Activated CD4-positive, alpha-beta memory T cell treated with anti-CD3 and anti-CD28 coated beads for 36 hours (primary cell): ENCODE measurements at places on chromosomes 13 and 19. TPM values are rescaled to one million over a fixed set of nuclear protein-coding genes. Genes with fewer than 3 reads are reported as not detected.

GRCh38 chr13:97235549-97236231 is 13.6 kb downstream of the MBNL2 start:
- no peak for DNase-seq
- H3K36me3 ChIP-seq = peaks cover 15% of the 10 kb centered on the region
- no peak overlapping the region for H3K4me3 ChIP-seq
- H3K4me1 ChIP-seq = peaks cover 37% of the 10 kb centered on the region
- no peaks in the 10 kb centered on the region for H3K27me3 ChIP-seq

DNA sequence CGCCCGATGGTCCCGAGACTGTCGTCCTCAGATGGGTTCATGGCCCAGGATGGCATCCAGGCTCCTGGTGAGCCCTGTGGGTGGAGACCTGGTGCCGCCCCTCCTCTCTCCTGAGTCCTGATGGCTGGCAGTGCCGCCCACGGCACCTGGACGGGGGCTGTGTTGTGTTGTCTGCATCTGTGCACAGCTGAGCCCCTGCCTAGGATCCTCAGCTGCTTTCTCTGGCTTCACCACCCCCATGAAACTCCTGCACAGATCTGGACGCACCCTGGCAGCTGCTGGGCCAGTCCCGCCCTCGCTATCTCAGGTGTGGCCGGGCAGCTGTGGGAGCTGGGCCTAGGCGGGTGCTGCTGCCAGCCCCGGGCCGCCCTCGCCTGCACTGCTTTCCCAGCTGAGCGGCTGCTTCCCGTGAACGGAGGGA is 27.7 kb downstream of the MCF2L start:
- no peaks in the 10 kb centered on the region for H3K4me1 ChIP-seq
- no peaks in the 10 kb centered on the region for H3K27me3 ChIP-seq
- no peaks in the 10 kb centered on the region for H3K36me3 ChIP-seq
- H3K4me3 ChIP-seq = no peak overlapping the region
- H3K27ac ChIP-seq = no peak overlapping the region

DNA sequence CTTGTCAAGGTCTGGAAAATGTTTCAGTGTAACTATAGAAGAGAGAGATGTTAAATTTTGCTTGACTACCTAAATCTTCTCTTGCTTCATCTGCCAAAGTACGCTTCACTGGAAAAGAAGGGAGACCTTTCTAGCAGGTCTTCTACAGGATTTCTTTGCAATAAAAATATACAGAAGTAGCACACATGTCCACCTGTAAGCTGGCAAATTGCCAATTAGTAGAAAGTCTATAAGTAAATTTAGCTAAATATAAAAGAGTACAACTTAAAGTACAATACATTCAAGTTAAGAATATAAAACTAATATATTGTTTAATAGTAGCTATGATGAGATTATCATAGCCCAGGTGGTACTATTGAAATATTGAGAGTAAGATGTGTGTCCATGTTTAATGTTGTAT is 128.5 kb upstream of the EDNRB start:
- no peaks in the 10 kb centered on the region for H3K36me3 ChIP-seq
- no peak for DNase-seq
- H3K27ac ChIP-seq = no peak overlapping the region
- no peaks in the 10 kb centered on the region for H3K4me1 ChIP-seq
- peaks cover 3% of the 10 kb centered on the region for H3K27me3 ChIP-seq
- H3K4me3 ChIP-seq = no peak overlapping the region

- no peaks in the 10 kb centered on the region for H3K27me3 ChIP-seq
- H3K36me3 ChIP-seq = peaks cover 42% of the 10 kb centered on the region
- H3K4me1 ChIP-seq = peaks cover 83% of the 10 kb centered on the region
- DNase-seq = no peak
- peak overlapping the region; percentile 46 for H3K4me3 ChIP-seq
- H3K27ac ChIP-seq = peak overlapping the region; percentile 82
Measured at GRCh38 chr13:99294958-99295357, 12.2 kb downstream of the GPR183 start.

DNA sequence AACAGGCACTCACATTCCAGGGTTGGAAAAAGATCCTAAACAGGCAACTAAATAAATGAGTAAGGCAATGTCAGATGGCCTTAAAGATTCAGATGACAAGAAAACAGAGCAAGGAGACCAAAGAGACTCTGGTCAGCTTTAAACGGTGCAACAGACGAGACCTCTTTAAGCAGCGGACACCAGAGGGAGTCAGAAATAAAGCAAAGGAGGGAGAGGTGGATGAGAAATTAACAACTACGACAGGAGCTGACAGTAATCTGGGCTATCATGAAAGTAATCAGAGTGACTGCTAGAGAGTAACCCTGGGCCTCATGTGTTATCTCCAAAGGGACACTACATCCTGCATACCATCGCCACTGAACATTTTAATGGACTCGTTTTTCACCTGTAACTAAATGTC is 1.1 kb downstream of the ZNF550 start:
- H3K4me1 ChIP-seq = peaks cover 28% of the 10 kb centered on the region
- DNase-seq = no peak
- peaks cover 4% of the 10 kb centered on the region for H3K27me3 ChIP-seq
- peaks cover 55% of the 10 kb centered on the region for H3K36me3 ChIP-seq
- peak overlapping the region; percentile 90 for H3K4me3 ChIP-seq
- H3K27ac ChIP-seq = no peak overlapping the region

- peaks cover 62% of the 10 kb centered on the region for H3K4me1 ChIP-seq
- H3K4me3 ChIP-seq = peak overlapping the region; percentile 59
- no peaks in the 10 kb centered on the region for H3K27me3 ChIP-seq
Measured at GRCh38 chr13:114067886-114068651, 64.4 kb downstream of the RASA3 start.

GRCh38 chr19:9865732-9866501 is 30.8 kb downstream of the PIN1 start:
- no peaks in the 10 kb centered on the region for H3K27me3 ChIP-seq
- H3K27ac ChIP-seq = no peak overlapping the region
- H3K4me3 ChIP-seq = no peak overlapping the region
- H3K36me3 ChIP-seq = no peaks in the 10 kb centered on the region

The ICAM5 gene
- 1.1 TPM for total RNA-seq

DNA sequence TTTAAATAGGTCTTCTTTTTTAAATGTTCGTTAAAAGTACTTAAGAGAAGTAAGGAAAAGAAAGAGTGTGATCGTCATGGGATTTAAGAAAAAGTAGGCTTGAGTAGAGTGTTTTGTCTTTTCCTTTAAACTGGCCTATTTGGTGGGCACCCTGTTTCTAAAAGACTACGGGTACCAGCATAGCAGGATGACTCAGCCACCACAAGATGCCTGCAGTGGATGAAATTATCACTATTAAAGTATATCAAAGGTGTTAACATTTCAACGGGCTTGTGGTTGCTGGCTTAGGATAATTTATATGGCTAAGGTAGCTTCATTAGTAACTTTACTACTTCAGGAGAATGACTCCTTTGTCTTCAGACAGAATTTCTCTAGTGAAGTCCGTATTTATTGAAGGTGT is 112.6 kb downstream of the STARD13 start:
- peaks cover 11% of the 10 kb centered on the region for H3K27me3 ChIP-seq
- no peaks in the 10 kb centered on the region for H3K4me1 ChIP-seq
- no peaks in the 10 kb centered on the region for H3K36me3 ChIP-seq
- H3K27ac ChIP-seq = no peak overlapping the region
- DNase-seq = no peak

The CPT1C gene
- 1.6 TPM for total RNA-seq

DNA sequence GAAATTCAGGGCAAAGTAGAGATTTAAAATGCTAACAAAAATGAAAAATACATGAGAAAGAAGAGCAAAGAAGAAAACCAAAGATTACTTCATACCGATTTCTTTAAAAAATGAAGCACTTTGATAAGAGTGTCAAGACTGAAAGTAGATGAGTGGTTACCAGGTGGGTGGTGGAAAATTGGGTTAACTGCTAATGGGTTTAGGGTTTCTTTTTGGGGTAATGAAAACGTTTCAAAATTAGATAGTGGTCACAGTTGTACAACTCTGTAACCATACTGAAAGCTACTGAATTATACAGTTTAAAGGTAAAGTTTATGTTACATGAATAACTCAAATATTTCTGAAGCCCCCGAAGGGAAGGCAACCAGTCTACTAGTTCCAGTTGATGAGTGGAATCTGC is 179.4 kb downstream of the NDFIP2 start:
- H3K4me3 ChIP-seq = no peak overlapping the region
- peaks cover 5% of the 10 kb centered on the region for H3K27me3 ChIP-seq

The TMTC4 gene
- 14.4 TPM for total RNA-seq

DNA sequence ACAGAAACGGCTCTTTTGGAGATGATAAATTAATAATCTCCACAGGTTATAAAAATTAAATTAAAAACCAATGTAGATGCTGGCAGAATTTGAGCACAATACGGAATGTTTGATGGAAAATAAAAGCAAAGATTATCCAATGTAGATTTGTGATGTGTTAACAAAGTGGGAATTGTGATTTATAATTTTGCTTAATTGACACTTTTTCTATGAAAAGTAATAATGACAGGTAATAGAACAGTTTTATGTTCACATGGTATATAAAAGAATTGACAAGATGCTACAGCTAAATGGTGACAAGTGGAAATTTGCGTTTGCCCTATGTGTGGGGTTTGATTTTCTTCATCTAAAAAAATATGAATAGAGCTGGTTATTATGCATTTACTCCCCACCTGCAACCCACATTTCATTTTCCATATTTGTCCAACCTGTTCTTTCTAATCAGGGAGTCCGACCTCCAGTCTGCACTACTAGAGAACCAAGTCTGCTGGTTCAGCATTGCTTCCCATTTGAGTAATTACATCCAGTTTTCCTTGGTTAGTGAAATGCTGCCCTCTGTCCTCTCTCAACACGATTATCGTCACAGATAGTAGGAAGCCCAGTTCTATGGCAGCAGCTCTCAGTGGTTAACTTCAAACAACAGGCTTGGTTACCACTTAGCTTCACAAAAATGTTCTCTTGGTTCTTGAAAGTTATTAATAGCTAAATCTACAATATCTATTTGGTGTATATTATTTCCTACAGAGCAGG is 61.4 kb upstream of the SLITRK1 start:
- no peak overlapping the region for H3K4me3 ChIP-seq
- no peaks in the 10 kb centered on the region for H3K36me3 ChIP-seq
- no peak overlapping the region for H3K27ac ChIP-seq
- no peaks in the 10 kb centered on the region for H3K4me1 ChIP-seq

GRCh38 chr19:31301306-31301980 is 47.8 kb downstream of the TSHZ3 start:
- H3K27ac ChIP-seq = no peak overlapping the region
- no peaks in the 10 kb centered on the region for H3K4me1 ChIP-seq
- no peaks in the 10 kb centered on the region for H3K36me3 ChIP-seq
- no peaks in the 10 kb centered on the region for H3K27me3 ChIP-seq
- no peak overlapping the region for H3K4me3 ChIP-seq
- no peak for DNase-seq

The ELSPBP1 gene
- not detected for total RNA-seq

DNA sequence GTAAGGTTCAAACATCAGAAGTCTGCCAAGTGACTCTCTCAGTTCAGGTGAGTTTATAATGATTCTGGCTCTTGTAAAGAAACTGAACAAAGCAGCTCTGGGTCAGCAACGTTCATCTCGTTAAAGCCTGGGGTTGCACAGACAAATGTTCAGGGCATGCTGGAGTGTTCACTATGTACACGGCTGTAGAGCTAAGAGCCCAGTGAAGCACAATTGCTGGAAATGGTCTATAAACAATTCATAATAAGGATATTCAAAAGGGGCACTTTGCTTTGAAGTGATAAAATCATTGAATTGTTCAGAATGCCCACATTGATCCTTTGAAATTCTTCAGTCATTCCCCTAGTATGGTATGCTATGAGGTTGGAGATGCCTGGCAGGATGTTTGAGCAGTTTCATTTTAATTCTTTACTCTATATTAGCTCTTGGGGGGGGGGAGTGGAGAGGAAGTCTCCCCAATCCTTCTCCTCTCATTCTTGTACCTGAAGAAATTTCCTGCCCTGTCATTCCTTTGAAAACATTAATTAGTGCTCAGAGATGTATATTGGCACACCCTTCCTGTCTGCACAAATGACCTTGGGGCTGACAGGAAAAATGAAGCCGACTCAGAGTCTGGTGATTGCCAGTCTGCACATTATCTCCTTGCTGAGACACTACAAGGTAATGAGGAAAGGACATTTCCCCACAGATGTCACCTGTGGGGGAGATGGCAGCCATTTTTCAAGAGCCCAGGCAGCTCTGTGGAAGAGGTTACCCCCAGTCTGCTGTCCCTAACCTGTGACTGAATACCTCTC is 145.5 kb downstream of the DLEU7 start:
- no peak overlapping the region for H3K4me3 ChIP-seq
- H3K36me3 ChIP-seq = no peaks in the 10 kb centered on the region
- no peak for DNase-seq
- H3K4me1 ChIP-seq = no peaks in the 10 kb centered on the region

DNA sequence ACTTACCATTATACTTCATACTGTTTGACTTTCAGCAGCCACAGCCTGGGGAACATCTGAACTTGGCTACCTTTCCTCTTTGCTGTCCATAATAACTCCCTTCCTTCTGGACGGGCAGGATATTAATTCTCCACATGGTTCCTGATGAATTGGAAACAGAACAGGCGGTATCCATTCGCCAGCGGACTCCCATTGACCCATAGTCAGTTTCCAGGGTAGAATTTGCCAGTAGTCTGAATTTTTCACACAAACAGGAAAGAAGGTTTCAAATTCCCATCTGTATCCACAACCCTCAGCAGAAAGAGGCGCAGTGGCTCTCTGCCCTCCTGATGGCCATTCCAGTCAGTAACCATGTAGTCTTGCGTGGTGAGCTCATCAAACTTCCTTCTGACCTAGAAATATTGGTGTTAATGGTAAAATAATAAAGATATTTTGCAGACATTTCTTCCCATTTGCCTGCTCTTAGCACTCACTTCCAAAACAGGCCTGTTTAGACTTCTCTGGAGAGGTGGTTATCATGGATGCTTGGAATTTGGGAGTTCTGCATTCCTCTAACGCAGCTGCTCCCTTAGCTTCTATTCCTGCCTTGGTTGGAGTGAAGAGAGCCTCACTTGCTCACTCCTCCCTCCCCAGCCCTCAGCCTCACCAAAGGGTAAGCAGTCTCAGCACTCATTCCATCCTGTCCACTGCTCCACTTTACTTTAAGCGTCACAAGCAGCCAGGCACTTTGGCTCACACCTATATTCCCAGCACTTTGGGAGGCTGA is 75.0 kb upstream of the OXGR1 start:
- H3K4me3 ChIP-seq = no peak overlapping the region
- no peaks in the 10 kb centered on the region for H3K36me3 ChIP-seq
- H3K27ac ChIP-seq = no peak overlapping the region

The ZNF667 gene
- total RNA-seq = not detected

DNA sequence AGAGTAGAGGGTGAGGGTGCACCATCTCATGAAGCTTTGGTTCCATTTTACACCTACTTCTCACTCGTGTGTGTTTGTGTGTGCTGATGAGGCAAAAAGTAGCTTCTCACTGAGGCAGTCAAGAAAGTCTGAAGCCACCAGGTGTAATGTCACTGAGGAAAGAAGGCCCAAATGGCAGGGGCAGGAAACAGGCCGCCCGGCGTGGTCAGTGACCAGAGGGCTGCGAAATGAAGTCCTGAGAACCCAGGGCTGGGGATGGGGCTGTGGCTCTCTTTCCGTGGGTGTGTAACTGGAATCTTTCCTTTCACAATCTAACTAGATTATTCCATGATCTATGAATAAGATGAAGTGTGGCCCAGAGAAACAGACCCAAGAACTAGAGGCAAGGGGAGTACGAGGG is 25.5 kb upstream of the TFDP1 start:
- H3K36me3 ChIP-seq = no peaks in the 10 kb centered on the region
- no peak overlapping the region for H3K4me3 ChIP-seq
